ENCODE measurements at places on chromosomes 11 and 22.

DNA sequence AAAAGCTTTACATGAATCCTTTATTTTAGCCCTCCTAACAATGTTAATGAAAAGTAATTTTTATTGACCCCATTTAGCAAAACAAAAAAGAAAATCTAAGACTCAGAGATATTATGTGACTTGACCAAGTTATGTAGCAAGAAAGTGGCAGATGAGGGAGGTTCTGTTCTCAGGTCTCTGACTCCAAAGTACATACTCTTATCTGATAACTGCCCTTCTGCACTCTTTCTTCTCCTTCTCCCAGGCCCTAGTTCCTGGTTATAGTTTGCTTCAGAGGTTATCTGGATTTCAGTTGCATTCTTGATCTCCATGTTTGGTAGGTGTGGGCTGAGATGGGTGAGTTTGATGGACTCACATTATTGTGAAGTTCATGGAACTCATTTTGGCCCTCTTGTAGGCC lies 4.5 kb downstream of the OR9Q2 start:
- DNase-seq: no peak

DNA sequence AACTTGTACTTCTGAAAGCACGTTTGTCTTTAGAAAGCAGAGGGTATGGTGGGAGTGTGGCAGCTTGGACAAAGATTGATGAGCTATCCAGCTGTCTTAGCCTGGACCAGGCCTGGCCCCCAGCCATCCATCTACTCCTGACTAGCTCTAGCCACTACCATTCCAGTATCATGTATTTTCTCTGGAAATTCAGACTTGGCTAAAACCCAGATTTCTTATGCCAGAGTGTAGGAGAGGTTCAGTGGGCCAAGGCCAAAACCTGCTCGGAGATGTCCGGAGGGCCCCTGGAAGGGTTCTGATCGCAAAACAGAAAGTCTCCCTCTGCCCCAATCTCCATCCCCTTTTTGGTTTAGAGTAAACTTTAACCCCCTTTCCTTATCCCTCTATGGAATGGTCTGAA lies 24.8 kb upstream of the MTCH2 start:
- DNase-seq: no peak

DNA sequence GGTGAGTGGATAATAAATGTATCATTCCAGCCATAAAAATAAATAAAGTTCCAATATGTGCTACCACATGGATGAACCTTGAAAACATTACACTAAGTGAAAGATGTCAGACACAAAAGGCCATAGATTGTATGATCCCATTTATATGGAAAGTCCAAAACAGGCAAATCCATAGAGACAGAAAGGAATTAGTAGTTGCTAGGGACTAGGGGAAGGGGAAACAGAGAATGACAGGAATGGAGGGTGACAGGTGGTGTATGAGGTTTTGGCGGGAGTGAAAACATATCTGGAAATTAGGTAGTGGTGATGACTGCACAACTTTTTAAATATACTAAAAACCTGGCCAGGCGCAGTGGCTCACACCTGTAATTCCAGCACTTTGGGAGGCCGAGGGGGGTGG lies 15.2 kb upstream of the CARD10 start:
- no peak for DNase-seq

GRCh38 chr11:17368551-17368950 lies 17.0 kb downstream of the NCR3LG1 start:
- DNase-seq: no peak

GRCh38 chr22:23478175-23478574 lies 101.9 kb downstream of the IGLL1 start:
- DNase-seq: no peak

Data from activated CD4-positive, CD25-positive, alpha-beta regulatory T cell treated with anti-CD3 and anti-CD28 coated beads, Interleukin-2, amount 50 U/mL, for 16 hours (primary cell).